ENCODE measurements at places on chromosomes 16 and 17.

GRCh38 chr16:49604602-49605001 is 231.0 kb downstream of the C16orf78 start:
- H3K4me1 ChIP-seq, result peaks cover 35% of the 10 kb centered on the region
- H3K27me3 ChIP-seq, result no peaks in the 10 kb centered on the region
- H3K27ac ChIP-seq, result no peak overlapping the region
- no peak for DNase-seq

GRCh38 chr16:888901-889570 is 81.7 kb downstream of the LMF1 start:
- H3K27me3 ChIP-seq, result no peaks in the 10 kb centered on the region
- no peak overlapping the region for H3K27ac ChIP-seq
- no peaks in the 10 kb centered on the region for H3K4me1 ChIP-seq
- no peak for DNase-seq
- H3K36me3 ChIP-seq, result peaks cover 39% of the 10 kb centered on the region
- H3K4me3 ChIP-seq, result no peak overlapping the region

GRCh38 chr17:32654324-32654723 is 167.5 kb downstream of the CDK5R1 start:
- peaks cover 3% of the 10 kb centered on the region for H3K36me3 ChIP-seq
- DNase-seq, result no peak
- H3K4me3 ChIP-seq, result no peak overlapping the region
- H3K27ac ChIP-seq, result no peak overlapping the region
- H3K4me1 ChIP-seq, result peaks cover 14% of the 10 kb centered on the region

DNA sequence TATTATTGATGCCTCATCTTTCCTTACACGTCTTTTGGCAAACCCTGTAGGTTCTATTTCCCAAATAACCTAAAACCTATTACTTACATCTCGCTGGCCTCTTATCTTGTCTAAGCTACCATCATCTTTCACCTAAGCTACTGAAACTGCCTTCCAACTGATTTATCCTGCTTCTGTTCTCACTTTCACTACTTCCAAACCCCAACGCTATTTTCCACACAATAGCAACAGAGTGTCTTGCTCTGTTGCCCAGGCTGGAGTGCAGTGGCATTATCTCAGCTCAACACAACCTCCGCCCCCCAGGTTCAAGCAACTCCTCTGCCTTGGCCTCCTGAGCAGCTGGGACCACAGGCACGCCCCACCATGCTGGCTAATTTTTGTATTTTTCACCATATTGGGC is 52.8 kb upstream of the INTS2 start:
- H3K36me3 ChIP-seq, result peaks cover 32% of the 10 kb centered on the region
- DNase-seq, result no peak
- H3K4me1 ChIP-seq, result no peaks in the 10 kb centered on the region
- no peak overlapping the region for H3K4me3 ChIP-seq
- no peak overlapping the region for H3K27ac ChIP-seq

DNA sequence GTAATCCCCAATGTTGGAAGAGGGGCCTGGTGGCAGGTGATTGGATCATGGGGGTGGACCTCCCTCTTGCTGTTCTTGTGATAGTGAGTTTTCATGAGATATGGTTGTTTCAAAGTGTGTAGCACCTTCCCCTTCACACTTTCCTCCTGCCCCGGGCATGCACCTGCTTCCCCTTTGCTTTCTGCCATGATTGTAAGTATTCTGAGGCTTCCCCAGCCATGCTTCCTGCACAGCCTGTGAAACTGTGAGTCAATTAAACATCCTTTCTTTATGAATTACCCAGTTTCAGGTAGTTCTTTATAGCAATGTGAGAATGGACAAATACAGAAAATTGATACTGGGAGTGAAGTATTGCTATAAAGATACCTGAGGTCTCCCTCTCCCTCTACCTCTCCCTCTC is 29.4 kb downstream of the RNF112 start:
- no peaks in the 10 kb centered on the region for H3K4me1 ChIP-seq
- DNase-seq, result peak; percentile 15
- no peaks in the 10 kb centered on the region for H3K27me3 ChIP-seq
- no peak overlapping the region for H3K27ac ChIP-seq

DNA sequence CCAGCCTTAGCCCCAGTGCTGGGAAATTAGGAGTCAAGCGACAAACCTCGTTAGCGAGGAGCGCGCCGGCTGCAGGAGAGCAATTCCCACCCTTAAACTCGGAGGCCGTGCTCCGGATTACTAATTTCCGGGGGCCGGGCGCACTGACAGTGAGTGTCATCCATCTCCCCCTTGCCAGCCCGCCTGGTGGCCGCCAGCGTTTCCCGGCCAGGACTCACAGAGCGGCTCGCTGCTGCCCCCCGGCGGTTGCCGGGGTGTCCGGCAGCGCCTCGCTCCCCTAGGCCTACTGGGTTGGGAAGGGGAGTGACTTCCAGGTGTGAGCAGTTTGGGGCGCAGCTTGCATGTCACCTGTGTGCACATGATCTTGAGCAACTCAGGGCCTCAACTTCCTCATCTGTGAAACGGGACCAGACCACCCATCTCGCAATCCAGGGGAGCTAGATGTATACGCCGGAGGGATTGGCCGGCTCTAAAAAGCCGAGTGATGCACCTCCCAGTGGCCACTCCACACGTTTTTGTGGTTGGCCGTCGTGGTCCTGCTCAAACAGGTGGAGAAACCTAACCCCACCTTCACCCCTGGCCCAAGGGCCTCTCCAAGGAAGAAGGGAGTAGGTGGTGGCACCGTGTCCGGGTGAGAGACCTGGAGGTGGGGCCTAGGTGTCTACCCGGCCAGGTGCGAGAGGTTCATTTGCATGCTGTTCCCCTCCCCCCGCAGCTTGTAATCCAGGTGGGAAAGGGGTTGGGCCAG is 2.5 kb upstream of the GSE1 start:
- peaks cover 67% of the 10 kb centered on the region for H3K4me1 ChIP-seq
- H3K27me3 ChIP-seq, result no peaks in the 10 kb centered on the region
- no peak overlapping the region for H3K4me3 ChIP-seq
- peaks cover 4% of the 10 kb centered on the region for H3K36me3 ChIP-seq
- peak; percentile 84 for DNase-seq

DNA sequence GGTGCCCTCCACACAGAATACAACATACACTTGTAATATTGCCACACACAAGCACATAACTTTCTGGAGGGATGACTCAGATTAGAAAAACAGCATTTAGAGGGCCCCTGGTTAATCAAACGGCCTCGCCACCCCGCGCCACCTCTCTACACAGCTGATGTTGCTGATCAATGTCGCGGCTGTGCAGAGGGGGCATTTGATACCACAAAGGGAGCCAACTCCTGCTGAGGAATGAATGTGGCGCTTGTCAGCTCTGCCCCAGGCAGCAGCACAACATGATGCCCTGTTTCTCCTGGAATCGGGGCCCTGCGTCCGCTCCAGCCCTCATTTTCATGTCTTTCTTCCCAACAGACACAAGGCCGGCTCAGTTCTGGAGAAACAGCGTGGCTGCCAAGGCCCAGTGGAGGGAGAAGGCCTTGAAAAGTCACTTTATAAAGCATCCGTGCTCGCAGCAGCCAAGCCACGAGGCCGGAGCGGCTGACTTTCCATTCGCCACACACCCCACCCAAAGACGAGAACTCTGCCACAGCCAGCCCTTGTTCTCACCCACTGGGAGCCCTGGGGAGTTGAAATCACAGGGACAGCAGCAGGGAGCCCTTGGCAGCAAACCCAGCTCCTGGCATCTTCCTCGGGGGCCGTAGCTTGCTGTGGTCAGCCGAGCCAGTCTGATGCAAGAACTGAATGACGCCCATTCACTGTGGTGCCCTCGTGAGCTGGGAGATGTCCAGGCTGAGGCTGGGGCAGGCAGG is 65.6 kb downstream of the XYLT1 start:
- no peak overlapping the region for H3K27ac ChIP-seq
- no peak overlapping the region for H3K4me3 ChIP-seq
- peaks cover 3% of the 10 kb centered on the region for H3K4me1 ChIP-seq
- H3K36me3 ChIP-seq, result peaks cover 2% of the 10 kb centered on the region
- DNase-seq, result peak; percentile 40

- peaks cover 75% of the 10 kb centered on the region for H3K36me3 ChIP-seq
- DNase-seq, result no peak
- H3K4me3 ChIP-seq, result no peak overlapping the region
- H3K27ac ChIP-seq, result peak overlapping the region; percentile 23
- H3K4me1 ChIP-seq, result peaks cover 39% of the 10 kb centered on the region
Measured at GRCh38 chr17:75828076-75828400, 16.2 kb downstream of the UNC13D start.

- no peak overlapping the region for H3K27ac ChIP-seq
- no peak for DNase-seq
- H3K4me1 ChIP-seq, result no peaks in the 10 kb centered on the region
Measured at GRCh38 chr17:60563743-60564142, 36.2 kb upstream of the PPM1D start.

GRCh38 chr17:80154166-80154565 is 7.2 kb upstream of the EIF4A3 start:
- DNase-seq, result no peak
- H3K4me1 ChIP-seq, result no peaks in the 10 kb centered on the region
- H3K4me3 ChIP-seq, result no peak overlapping the region
- no peaks in the 10 kb centered on the region for H3K36me3 ChIP-seq
- H3K27ac ChIP-seq, result no peak overlapping the region

GRCh38 chr17:40901981-40902474 is 17.0 kb upstream of the KRT20 start:
- H3K27ac ChIP-seq, result no peak overlapping the region
- DNase-seq, result no peak
- H3K36me3 ChIP-seq, result no peaks in the 10 kb centered on the region

- H3K27me3 ChIP-seq, result peaks cover 1% of the 10 kb centered on the region
- no peaks in the 10 kb centered on the region for H3K36me3 ChIP-seq
Measured at GRCh38 chr16:46884513-46885293, 541 bp downstream of the GPT2 start.

GRCh38 chr17:72764632-72765041 is 327.9 kb downstream of the SLC39A11 start:
- no peaks in the 10 kb centered on the region for H3K36me3 ChIP-seq
- DNase-seq, result no peak
- no peak overlapping the region for H3K4me3 ChIP-seq
- no peaks in the 10 kb centered on the region for H3K4me1 ChIP-seq

DNA sequence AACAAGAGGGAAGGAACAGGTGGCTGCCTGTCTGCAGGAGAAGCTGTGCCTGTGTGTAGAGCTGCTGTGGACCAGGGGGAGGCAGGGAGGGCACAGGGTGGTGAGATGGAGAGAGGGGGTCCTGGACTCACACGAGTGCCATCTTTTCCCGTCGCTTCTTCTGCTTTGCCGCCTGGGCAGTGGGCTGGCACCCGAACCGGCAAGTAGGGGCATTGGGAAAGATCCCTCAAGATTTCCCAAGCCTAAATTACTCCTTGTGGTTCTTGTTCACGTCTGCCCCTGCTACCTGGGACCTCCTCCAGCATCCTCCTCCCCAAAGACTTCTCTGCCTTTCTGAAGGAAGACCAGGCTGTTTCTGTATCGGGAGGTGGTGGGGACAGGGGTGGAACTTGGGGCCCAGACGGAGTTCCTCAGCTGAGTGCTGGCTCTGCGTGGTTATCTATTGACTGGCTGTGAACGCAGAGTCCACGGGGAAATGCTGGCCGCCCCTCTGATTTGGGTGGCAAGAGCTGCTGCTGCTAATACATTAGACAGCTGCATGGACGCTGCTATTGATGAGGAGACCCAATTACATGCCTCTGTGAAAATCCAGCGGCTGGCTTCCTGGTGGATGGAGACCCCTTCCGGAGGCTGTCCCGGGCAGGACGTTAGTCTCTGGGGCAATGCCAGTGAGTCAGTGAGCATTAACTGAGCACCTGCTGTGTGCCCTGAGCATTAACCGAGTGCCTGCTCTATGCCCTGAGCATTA is 114.5 kb downstream of the OR1D5 start:
- peaks cover under 1% of the 10 kb centered on the region for H3K4me1 ChIP-seq
- H3K27me3 ChIP-seq, result no peaks in the 10 kb centered on the region
- DNase-seq, result no peak

GRCh38 chr16:11744075-11744470 is 1.4 kb upstream of the TXNDC11 start:
- no peak for DNase-seq
- H3K36me3 ChIP-seq, result no peaks in the 10 kb centered on the region
- H3K27ac ChIP-seq, result no peak overlapping the region
